ENCODE measurements at places on chromosomes 2 and 18.

DNA sequence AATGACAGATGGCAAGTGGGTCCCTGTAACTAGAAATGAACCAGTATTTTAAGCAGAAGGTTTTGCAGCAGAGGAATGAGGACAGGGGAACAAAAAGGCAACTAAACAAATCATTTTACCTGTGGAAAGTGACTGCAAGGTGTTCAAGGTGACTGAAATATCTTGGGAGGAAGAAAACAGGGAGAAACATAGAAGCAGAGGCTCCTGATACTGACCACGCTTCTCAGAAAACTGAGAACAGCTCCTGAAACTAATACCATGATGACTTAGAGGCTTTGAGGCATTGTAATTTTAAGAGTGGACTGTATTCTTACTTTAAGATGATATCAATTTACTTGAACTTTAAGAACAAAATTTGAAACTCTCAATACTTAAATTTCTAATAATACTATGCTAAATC, at the start of gene DYTN:
TSS of gene DYTN (minus strand) at position 101 of the 400 bp plus-strand sequence. CDS start 117 bp downstream, outside the sequence.
- no peak for DNase-seq

- DNase-seq, result no peak
Observed at GRCh38 chr2:164780611-164781178, 60.9 kb downstream of the COBLL1 start.

GRCh38 chr2:21650569-21650968, 526.8 kb downstream of the TDRD15 start:
- no peak for DNase-seq

DNA sequence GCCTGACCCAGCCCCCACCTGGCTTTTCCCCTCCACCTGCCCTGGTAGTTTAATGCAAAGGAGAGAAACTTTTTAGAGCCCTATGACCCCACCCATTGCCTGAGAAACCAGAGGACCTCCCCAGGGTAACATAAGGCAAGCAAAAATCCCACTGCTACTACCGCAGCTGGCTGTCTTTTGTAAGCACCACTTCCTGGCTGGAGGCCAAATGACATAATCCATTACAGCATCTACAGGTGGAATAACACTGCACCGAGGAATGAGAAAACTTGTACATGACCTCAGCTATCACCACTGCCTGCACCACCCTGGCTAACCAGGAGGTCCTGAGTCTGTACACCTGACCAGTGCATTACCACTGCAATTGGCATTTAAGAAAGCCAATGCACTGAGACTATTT, 149.6 kb upstream of the GALNT5 start:
- peak; percentile 24 for DNase-seq

DNA sequence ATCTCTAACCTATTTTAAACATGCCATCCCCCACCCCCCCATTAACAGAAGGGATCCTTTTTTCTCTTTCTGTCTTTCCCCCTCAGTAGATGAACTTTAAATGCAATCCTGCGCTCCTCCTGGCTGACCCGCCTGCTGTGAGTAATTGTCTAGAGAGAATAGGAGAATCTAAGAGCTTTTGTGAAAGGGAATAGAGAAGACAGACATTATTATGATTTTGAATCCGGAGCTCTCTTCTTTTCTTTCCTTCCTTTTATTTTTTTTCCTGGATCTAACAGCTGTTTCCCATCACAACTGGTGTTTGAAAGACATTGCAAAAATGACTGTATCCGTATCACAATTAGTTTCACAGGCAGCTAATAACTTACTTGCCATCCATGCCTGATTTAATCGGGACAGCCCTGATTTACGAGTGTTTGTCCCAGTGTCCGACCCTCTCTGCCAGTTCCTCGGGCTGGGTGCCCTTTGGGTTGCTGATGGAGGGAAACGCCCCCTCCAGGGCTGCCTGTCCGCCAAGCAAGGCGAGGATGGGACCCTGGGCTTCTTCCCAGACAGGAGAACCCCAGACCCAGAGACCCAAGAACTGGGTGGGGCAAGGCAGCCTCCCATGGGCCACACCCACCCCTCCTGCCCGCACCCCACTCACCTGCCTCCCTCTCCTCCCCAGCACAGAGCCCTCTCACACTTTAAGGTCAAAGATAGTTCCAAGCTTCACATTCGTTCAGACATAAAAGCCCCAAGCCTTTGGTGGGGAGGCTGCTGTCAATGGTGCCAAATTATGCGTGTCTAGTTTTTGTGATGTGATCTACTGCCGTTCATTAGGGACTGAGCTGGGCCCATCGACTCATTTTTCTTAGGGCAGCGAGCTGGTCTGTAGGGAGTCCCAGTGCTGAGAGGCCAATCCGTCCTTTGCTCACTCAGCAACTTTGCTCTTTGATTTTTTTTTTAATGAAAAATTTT, 231.7 kb downstream of the ZNF516 start:
- DNase-seq, result no peak

DNA sequence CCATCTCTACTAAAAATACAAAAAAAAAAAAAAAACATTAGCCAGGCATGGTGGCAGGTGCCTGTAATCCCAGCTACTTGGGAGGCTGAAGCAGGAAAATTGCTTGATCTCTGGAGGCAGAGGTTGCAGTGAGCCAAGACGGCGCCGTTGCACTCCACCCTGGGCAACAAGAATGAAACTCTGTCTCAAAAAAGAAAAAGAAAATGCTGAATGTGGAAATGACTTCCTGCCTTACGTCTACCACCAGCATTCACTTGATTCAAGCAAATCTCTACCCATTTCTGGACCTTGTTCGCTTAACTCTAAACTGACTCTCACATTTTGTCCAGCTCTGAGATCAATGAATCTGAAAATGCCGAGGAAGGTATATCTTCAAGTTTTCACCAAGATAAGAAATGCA, 825.3 kb downstream of the TRIB2 start:
- peak; percentile 61 for DNase-seq

- no peak for DNase-seq
Observed at GRCh38 chr2:213034585-213034984, 116.8 kb downstream of the IKZF2 start.

GRCh38 chr18:5892823-5893431, 2.4 kb downstream of the TMEM200C start:
- no peak for DNase-seq

DNA sequence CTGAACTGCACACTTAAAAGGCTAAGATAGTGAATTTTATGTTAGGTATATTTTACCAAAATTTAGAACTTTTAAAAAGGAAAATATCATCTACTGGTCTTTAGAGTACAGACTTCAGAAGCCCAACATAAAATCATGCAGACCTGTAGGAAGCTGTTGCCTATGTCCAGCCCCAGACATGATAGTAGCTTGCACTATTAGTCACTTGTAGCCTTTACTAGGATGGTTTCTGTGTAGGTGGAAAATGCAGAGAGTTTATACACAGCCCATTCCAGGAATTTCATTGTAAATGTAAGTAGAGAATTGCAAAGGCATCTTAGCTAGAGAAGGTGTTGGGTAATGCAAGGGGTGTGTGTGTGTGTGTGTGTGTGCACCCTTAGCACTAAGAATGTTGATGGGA, 640.2 kb downstream of the RNF144A start:
- no peak for DNase-seq

DNA sequence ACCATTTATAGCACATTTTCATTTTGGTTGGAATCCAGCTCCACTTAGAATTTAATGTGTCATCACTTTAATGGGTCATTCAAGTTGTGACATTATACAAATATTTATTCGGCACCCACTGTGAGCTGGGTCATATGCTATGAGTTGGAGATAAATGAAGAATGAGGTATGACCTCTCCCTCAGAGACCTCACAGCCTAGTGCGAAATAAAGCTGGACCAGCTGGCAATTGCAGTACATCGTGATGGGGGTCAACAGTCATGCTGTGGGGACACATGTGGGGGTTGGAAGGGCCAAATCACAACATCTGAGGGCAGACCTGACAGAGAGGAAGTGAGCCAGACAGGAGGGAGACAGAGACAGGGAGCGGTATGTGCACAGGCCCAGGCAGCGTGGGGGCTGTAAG, 175.4 kb downstream of the MAIP1 start:
- DNase-seq, result no peak

GRCh38 chr2:60352491-60353405, 200.7 kb downstream of the BCL11A start:
- no peak for DNase-seq

- DNase-seq, result no peak
Observed at GRCh38 chr2:240637116-240637900, 12.0 kb downstream of the GPR35 start.

DNA sequence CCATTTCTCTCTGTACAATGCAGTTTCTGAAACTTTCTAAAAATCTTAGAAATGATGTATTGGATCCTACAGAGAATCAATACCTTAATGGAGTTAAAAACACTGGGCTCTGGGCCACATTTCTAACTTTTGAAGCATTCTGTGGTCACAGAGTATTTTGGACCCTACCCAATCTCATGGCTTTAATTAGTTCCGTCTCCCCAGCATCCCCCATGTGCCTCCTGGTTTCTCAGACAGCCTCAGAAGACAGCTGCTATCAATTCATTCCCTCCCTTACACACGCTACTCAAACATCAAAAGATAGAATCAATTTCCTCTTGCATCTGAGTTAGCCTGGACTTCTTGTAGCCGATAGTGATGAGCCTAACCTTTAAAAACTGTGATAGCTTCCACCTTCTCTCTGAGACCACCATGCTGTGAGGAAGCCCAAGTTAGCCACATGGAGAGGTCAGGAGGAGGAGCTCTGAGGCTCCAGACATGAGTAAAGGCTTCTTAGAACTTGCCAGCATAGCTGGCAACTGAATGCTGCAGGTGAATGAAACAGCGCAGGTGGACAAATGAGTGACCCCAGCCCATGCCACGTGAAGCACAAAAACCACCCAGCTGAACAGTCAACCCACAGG, 10.4 kb downstream of the ADCY3 start:
- no peak for DNase-seq

DNA sequence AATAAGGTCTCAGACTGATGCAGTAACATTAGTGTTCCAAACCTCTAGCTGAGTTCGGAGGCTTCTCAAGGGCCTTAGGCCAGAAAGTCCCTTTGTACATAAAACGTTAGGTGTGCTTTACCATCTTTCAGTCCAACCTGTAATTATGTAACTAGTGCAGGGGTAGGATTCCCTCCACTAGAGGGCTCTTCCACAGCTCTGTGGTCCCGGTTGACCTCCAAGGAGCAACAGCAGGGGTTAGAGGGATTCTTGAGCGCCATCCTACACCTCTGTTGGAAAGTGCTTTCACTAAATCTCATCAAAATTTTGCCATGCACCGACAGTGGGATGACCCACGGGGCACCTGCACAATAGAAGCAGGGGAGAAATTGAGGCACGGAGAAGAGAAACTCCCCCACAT, 155.8 kb upstream of the LRP1B start:
- peak; percentile 43 for DNase-seq

DNA sequence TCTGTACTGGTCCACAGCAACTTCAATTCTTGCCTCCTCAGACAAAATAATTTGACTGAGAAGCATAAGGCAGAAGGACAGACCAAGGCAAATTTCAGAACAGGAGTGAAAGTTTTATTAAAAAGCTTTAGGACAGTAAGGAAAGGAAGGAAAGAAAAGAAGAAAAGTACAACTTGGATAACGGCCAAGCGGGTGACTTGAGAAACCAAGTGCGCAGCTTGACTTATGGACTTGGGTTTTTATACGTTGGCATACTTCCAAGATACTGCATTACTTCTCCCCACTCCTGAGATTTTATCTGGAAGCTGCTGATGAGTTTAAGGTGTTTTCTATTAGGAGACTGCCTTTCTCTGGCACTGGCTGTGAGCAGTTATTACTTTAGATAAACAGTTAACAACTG, 64.7 kb downstream of the CCDC178 start:
- peak; percentile 11 for DNase-seq

DNA sequence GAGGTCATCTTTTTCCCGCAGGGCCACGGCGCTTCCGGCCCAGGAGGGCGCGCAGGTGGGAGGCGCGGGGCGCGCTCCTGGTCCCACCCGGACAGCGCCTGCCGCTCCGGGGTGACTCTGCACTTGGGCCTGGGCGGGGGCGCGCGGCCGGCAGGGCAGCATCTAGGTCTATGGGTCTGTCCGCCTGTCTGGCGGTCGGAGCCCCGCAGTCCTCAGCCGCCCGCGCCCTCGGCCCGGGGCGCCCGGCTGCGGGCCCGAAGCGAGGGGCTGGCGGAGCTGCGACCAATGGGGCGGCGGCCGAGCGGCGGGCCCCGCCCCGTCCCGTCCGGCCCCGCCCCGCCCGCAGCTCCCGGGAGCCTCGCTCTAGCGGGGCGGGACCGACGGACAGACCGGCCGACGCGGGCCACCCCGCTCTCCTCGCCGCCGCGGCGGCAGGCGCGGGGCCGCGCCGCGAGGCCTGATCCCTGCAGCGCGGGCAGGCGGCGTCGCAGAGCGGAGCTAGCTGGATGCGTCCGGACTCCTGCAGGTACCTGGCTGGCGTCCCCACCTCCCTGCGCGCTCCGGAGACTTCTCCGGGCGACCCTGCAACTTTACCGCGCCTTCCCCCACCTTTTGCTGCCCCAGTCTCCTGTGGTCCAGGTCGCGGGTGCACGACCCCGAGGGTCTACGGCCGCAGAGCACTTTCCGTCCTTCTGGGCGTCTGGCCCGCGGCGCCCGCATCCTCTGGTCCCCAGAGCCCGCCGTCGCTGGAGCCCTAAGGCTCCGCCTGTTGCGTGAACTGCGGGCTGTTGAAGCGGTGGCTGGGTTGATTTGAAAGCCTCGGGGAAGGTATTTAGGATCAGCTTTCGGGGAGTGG, at the start of gene KCNS3:
TSS of gene KCNS3 (plus strand) at position 387 of the 856 bp plus-strand sequence. CDS start 52,342 bp downstream, outside the sequence.
- DNase-seq, result peak; percentile 80

- no peak for DNase-seq
Observed at GRCh38 chr18:34121200-34121721, 103.5 kb downstream of the NOL4 start.

GRCh38 chr2:241358470-241358869, 2.4 kb downstream of the FARP2 start:
- DNase-seq, result peak; percentile 52

- DNase-seq, result peak; percentile 47
Observed at GRCh38 chr2:481388-481787, 193.5 kb upstream of the ALKAL2 start.

GRCh38 chr2:54658564-54659071, 64.8 kb upstream of the EML6 start:
- no peak for DNase-seq

GRCh38 chr18:31101183-31102024, 817 bp downstream of the DSC2 start:
- DNase-seq, result no peak

DNA sequence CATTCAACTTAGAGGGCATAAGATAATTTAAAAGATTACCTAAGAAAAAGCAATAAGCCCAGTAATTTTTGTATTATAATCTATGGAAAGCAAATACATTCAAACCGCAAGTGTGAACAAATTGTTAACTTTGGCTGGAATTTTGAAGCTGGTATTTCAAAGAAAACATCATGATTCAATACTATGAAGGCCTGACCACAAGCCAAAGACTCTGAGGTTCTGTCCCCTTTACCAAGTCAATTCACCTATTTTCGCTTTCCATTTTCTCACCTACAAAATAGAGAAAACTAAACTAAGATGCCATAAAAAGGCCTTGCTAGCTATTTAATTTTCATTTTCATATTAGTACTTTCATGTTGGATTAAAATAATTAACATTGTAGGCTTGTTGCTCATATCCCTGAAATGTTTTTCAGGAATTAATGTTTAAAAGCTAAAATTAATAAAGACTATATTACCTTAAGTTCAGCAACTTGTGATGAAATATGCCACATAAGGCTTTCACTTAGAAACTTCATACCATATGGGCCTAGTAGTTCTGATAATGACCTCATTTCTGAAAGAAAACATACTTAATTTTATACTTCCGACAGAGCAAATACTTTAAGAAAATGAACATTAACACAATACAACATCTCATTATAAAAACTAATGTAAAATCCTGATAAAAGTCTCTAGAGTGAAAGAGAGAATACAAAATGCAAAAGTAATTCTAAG, 85.7 kb upstream of the FRZB start:
- no peak for DNase-seq

- DNase-seq, result no peak
Observed at GRCh38 chr2:589281-590130, 87.7 kb downstream of the TMEM18 start.

GRCh38 chr2:54194761-54195750, 61.0 kb downstream of the TSPYL6 start:
- DNase-seq, result no peak
